Endothelial cell of umbilical vein (primary cell): ENCODE measurements at places on chromosomes 4 and X. TPM values are rescaled to one million over a fixed set of nuclear protein-coding genes. Genes with fewer than 3 reads are reported as not detected.

IL15 gene
- total RNA-seq: 3.0 and 3.1 TPM in 2 replicates

- DNase-seq: no peak
Measured at GRCh38 chr4:18917689-18918088, 896.1 kb upstream of the LCORL start.

DNA sequence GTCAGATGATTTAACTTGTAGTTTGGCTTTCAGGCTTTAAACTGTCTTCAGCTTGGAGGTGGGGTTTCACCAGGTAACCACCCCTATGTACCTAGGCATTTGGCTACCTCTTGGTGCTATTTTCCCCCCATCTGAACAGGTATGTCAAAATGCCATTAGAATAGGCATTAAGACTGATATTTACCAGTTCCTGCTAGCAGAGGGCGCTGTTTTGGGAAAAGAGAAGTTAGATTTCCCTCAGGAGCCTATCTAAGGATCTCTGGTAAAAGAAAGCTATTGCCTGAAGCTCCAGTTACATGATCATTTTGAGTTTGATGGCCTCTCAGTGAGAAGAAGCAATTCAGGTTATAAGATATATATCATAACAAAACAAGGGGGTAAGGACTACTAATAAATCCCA, 879.1 kb downstream of the SH3BGRL start:
- no peak for DNase-seq

- DNase-seq: peak; percentile 36
Measured at GRCh38 chr4:168694667-168695066, 197.8 kb downstream of the PALLD start.

- DNase-seq: peak; percentile 55
Measured at GRCh38 chr4:140092094-140092851, 61.7 kb downstream of the MAML3 start.

- DNase-seq: peak; percentile 84
Measured at GRCh38 chr4:107548211-107548905, 171.7 kb downstream of the PAPSS1 start.

GRCh38 chrX:10047631-10048030, 80.5 kb downstream of the CLDN34 start:
- DNase-seq: peak; percentile 40

DNA sequence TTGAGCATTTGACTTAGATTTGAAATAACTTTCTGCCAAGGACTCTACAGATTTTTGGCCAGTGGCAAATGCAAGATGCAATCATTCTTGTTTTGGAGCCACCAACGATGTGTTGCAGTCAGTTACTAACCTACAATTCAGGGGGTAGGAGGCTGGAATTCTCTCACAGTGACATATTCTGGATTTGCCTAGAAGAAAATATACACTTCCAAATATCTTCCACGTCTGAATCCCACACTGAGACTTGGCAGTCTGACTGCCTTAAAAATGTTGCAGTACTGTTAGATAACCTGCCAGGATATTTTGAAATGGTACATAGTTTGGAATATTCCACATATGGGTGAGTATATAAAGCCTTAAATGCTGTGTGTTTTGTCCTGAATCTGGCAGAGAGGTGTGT, 27.6 kb upstream of the AGTR2 start:
- DNase-seq: no peak

DNA sequence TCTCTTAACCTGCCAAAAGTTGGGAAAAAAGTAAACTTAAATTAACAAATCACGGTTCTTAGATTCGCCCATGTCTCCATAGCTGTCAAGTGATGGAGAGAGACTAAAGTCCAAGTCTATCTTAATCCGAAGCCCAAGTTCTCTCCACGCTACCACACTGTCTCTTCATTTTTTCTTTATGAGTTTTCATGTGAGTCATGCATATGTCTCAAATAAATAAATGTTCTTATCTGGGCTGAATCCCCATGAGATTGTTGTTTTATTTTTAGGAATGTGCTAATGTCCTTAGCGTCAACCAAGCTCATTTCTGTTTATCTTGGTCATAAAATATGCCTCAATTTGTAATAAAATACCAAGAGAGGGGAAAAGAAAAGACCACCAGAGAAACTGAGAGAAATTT, 169.3 kb downstream of the RCHY1 start:
- DNase-seq: no peak

DNA sequence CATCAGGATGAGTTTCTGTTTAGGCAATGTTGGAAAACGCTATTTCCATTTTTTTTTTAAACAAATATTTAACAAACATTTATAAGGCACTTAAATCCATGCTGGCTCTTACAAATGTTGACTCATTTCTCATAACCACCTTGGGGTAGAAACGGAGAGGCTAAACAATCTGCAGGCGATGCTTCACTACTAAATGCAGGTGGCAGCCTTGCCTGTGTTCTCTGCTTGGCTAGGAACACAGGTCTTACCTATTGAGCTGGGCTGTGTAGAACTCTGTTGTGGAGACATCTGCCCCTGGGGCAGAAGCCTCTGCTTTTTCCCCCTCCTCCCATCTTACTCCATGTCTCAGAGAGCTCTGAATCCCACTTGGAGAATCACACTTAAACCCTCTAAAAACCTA, 1.4 kb upstream of the CXCL1 start:
- no peak for DNase-seq

- no peak for DNase-seq
Measured at GRCh38 chrX:23494741-23495140, 160.1 kb downstream of the PTCHD1 start.
